Suppressor macrophage (primary cell): ENCODE measurements at places on chromosomes 12 and 14.

DNA sequence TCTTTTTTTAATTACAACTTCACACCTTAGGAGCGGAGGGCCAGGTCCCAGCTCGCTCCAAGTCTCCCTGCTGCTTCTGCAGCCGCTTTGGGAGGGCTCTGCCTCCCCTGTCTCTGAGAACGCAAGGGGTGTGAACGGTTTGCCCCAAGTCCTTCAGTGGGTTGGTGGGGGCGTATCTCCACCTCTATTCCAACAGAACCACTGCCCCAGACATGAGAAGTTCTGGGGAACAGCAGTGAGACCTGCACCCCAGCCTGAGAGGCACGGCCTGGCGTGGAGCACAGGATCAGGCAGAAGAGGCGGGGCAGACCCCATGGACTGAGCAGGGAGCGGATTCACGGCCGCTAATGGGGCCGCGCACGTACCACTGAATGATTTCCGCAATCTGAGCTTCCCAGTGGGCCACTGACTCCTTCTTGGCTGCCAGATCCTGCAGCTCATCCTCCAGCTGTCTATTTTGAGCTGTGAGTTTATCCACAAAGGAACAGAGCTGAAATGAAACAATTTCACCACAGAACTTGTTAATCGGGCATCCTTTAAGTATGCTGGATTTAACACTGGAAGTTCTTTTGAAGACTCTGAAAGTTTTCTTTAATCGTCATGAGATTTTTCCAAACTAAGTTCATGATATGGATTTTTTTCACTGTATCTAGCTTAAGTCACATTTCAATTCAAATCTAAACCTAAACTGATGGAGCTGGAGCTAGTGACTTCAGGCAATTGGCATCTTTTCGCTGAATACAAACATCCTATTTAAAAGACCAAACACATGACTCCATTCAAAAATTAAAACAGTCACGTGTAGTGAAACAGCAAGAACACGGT lies 44.4 kb downstream of the AMN start:
- no peak for DNase-seq

- peak; percentile 63 for DNase-seq
Observed at GRCh38 chr12:55743406-55744339, 751 bp downstream of the GDF11 start.

- no peak for DNase-seq
Observed at GRCh38 chr14:96279564-96279963, 23.6 kb downstream of the BDKRB1 start.

- no peak for DNase-seq
Observed at GRCh38 chr12:65534238-65534841, 255.9 kb downstream of the MSRB3 start.

DNA sequence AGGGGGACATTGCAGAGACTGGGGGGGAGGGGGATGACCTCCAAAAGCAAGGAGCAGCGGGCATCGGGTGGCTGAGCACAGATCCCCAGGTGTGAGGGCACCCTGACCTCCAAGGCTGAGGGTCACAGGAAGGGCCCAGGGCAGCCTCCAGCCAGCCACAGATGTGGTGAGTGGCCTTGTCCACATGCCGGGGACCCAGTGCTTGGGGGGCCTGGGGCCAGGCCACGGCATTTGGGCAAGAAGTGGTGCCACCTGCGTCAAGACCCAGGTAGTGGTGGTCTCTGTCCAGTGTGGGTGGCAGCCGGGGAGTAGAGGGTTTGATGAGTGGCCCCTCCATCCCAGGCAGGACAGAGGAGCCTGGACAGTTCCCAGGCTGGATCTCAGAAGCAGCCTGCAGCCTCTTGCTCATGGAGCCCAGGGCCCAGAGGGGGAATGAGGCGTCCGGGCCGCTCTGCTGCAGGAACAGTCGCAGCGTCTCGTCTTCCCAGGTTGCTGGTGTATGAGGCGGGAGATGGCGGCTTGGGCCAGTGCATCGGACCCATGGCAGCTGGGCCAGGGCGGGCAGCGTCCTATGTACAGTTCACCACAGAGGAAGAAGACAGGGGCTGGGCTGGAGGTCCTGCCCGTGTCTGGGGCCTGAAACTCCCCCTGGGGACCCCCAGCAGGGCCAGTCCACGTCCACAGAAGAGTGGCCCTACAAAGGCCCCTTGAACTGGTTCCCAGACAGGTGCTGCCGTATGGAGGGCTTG lies 33.5 kb downstream of the CCNK start:
- no peak for DNase-seq

DNA sequence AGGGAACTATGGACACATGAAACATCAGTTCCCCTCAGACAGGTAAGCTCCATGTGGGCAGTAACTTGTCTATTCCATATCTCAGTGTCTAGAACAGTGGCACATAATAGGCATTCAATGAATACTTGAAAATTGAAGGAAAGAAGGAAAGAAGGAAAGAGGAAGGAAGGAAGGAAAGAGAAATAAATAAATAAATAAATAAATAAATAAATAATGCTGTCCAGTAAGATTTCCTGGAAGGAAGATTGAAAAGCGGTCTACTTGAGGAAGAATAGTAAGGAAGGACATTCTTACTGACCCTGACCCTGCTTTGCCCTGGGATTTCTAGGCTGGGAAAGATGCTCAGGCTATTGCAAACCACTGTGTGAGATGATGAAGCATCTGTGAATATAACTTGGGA lies 91.5 kb downstream of the PTPRR start:
- DNase-seq, result no peak

- no peak for DNase-seq
Observed at GRCh38 chr12:47236109-47236714, 156.5 kb upstream of the AMIGO2 start.

DNA sequence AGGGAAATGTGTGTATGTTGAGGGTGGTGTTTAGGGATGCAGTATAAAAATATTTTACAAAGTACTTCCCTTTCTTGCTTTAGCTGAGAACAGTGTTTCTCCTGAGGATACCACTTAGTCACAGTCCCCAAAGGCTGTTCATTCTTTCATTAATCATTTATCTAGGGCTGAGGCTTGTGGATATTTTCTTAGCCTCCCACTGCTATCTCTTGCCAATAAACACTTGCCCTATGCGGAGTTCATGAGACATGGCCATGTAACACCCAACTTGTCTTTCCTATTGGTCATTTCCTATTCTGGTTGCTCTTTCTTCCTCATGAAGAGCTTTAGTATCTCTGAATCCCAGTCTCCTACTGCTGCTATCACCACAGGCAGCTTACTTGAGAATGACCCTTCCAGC lies 75.1 kb downstream of the ETNK1 start:
- DNase-seq, result no peak

DNA sequence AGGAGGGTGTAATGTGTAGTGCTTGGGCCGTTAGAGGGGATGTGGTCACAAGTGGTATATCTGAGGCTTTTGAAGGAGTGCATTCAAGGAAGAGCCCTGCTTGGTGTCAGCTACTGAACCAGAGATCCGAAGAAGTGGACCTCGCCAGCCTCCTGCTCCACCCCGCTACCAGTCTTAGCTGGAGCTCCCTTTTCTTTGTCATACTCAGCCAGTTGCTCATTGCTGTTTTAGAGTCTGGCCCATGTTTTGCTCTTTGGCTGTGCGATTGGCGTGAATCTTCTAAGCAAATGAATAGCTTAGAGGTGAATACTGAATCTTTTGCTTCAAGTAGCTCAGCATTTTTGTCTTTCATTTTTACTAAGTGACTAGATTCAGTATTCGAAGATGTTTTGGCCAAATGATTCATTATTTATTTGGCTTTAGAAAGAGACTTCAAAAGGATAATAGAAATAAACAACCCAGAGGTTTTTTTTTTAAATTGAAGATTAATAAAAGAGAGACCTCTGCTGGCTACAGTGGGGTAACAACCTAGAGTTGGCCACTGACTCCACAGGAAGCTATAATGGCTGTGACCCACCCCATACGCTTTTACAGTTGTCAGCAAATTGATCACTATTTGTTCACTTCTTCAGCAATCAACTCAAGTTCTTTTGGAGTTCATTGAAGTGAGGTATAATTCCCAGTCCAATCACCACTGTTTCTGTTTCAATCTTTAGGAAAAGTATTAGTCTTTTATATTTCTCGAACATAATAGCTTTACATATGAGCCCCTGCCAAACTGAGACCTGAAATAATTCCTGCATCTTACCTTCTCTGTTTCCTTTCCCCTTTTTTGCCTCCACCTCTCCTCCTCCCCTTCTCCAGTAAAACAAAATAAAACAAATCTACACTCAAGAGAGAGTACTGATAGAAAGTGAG lies 19.9 kb downstream of the CDKN1B start:
- DNase-seq, result peak; percentile 59

- no peak for DNase-seq
Observed at GRCh38 chr12:71865166-71865713, 25.7 kb downstream of the TBC1D15 start.

- DNase-seq, result peak; percentile 91
Observed at GRCh38 chr14:81401420-81402122, 1.4 kb upstream of the STON2 start.

- DNase-seq, result peak; percentile 87
Observed at GRCh38 chr14:105491366-105491973, 424 bp downstream of the TEDC1 start.

- no peak for DNase-seq
Observed at GRCh38 chr12:28827861-28828260, 321.2 kb upstream of the FAR2 start.

GRCh38 chr14:62614122-62614521 lies 431.1 kb downstream of the KCNH5 start:
- DNase-seq, result no peak

GRCh38 chr12:124829008-124829707 lies 34.5 kb downstream of the SCARB1 start:
- DNase-seq, result no peak

- DNase-seq, result no peak
Observed at GRCh38 chr14:58301416-58301815, 3.1 kb downstream of the ARID4A start.

GRCh38 chr14:22646570-22647254 lies 2.6 kb upstream of the OR6J1 start:
- DNase-seq, result peak; percentile 75

- no peak for DNase-seq
Observed at GRCh38 chr14:52906141-52906601, 44.7 kb downstream of the FERMT2 start.

DNA sequence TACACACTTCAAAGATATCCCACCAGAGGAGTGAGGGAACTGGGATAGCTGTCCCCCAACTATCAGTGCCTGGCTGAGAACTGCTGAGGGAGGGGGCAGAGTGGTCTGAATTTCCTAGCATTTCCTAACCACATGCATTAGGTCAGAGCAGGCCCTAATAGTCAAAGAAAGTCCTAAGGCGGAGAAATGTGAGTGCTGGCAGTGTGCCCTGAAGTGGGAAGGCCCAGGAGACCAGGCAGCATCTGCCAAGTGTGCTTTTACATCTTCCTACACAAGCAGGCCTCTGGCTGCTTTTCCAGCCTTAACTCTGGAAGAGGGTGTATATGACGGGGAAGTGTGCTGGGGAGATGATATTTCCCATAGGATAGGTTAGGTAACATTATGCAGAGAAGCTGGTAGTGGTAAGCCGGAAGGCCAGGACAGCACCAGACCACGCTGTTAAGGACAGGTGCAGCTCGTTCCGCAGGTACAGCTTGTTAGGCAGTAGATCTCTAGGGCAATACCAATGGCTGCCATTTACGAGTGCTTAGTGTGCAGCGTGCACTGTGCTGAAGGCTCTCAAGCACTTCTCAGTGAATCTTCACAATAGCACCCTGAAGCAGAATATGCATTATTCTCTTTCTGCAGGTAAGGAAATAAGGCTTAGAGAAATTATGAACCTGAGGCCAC lies 9.1 kb upstream of the CCDC198 start:
- no peak for DNase-seq

DNA sequence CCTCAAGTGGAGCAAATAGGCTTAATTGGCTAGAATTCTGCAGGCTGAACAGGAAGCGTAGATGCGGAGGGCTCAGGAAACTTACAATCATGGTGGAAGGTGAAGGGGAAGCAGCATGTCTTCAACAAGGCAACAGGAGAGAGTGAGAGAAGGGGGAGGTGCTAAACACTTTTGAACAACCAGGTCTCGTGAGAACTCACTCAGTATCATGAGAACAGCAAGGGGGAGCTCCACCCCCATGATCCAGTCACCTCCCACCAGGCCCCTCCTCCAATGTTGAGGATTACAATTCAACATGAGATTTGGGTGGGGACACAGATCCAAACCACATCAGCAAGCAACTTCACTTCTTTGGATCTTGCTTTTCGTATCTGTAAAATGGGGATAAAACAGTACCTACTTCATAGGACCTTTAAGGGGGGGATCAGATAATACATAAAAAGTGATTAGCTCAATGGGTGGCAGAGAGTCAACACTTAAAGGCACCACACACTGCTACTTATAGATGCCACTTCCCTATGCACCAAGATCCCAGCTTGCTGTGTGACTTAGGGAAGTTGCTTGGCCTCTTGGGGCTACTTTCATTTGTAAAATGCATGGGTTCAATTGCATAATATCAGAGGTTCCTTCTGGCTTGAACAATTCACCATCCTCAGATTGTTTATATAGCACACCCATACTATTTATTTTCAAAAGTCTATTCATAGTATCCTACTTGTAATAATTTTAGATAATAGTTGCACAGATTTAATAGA lies 184.8 kb upstream of the RPH3A start:
- peak; percentile 83 for DNase-seq

DNA sequence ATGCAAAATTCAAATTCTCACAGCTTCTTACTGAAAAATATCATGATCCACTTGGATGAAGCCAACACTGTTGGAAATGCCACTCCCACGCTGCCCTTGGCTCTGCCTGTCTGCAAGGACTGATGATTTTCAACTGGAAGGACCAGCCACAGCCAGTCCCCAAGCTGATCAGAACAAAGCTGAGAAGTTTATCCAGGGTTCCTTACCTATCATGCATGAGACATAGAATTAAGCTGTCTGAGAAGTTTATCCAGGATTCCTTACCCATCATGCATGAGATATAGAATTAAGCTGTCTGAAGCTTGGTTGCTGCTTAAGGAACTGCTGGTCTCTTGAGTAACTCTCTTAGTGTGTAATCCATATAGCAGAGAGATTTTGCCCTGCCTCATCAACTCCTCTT lies 159.8 kb upstream of the TMEM260 start:
- DNase-seq, result no peak

GRCh38 chr12:121787063-121788025 lies 6.1 kb downstream of the RHOF start:
- DNase-seq, result no peak

- peak; percentile 8 for DNase-seq
Observed at GRCh38 chr12:19131025-19131444, 1.5 kb downstream of the PLEKHA5 start.

DNA sequence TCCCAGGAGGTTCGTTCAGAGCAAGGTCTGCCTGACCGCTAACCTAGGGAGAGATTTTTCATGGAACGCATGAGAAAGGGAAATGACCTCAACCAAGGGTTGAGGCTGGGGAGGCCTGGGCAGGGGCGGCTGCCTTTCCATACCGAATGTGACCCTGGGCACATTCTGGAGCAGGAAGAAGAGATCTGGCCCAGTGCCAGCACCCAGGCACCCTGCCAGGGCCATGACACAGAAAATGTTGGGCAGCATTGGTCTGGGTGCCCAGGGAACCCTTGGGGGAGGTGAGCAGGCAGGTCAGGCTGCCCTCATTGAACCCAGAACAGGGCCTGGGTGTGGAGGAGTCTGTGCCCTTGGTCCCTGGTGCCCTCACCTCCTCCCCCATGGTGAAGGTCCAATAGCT lies 106.8 kb downstream of the CALM1 start:
- no peak for DNase-seq
